HFFc6 (cell line): ENCODE measurements at places on chromosomes 6 and 20. TPM values are rescaled to one million over a fixed set of nuclear protein-coding genes. Genes with fewer than 3 reads are reported as not detected.
A peak's percentile ranks its signal among the peaks of the same experiment; 100 is the strongest.

SULF2 gene
- 0.23 to 1.2 TPM (median 0.67 TPM) in 3 replicates for total RNA-seq

XKR7 gene
- not detected in 2 replicates for total RNA-seq

VIP gene
- total RNA-seq: not detected in 3 replicates

- H3K27ac ChIP-seq: no peak overlapping the region
- peaks cover 8% of the 10 kb centered on the region for H3K27me3 ChIP-seq
- H3K4me3 ChIP-seq: no peak overlapping the region
- no peaks in the 10 kb centered on the region for H3K4me1 ChIP-seq
Measured at GRCh38 chr6:1088492-1089001, 223.4 kb upstream of the FOXQ1 start.

CPXM1 gene
- total RNA-seq: 0.10 TPM in 1 of 3 replicates, not detected in the others

DNA sequence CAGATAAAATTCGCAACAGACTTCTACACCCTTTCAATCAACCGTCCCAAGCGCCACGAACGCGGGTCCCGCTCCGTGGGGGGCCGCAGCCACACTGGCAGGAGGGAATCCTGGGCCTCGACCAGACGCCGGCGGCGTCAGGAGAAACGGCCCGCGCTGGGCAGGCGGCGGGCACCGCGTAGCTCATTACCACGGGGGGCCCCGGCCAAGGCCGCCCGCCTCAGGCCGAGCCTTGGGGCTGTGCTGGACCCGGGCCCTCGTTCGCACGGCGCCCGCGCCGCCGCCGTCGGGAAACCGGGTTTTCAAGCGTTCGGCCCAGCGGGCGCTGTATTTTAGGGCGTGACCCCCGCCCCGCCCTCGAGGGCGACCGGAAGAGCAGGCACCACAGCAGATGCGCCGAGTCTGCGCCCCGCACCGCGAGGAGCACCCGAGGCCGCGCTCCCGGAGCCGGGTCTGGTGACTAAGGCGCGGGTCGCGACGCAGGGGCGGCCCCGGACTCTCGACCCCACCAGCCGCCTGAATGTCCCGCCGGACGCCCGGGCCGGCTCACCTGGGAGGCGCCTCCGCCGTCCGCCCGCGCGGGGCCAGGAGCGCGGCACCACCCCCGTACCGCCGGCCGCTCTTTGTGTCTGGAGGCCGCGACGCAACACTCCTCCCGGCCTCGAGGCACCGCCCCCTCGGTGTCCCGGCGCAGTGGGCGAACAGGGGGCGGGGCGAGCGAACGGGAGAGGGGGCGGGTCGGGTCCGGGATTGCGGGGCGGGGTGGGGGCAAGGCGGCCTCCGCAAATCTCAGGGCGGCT lies at the start of gene NINL:
Gene NINL (minus strand): TSS at position 627 of the 800 bp plus-strand sequence. CDS start 58,944 bp downstream, outside the sequence.
- peaks cover 17% of the 10 kb centered on the region for H3K4me1 ChIP-seq
- H3K27me3 ChIP-seq: peaks cover 3% of the 10 kb centered on the region
- DNase-seq: no peak
- H3K4me3 ChIP-seq: peak within 1 kb of the TSS; percentile 85

- H3K27me3 ChIP-seq: peaks cover 31% of the 10 kb centered on the region
- H3K4me1 ChIP-seq: peaks cover 12% of the 10 kb centered on the region
- no peaks in the 10 kb centered on the region for H3K36me3 ChIP-seq
- no peak overlapping the region for H3K27ac ChIP-seq
Measured at GRCh38 chr6:37540390-37540789, 40.7 kb upstream of the CCDC167 start.

DNA sequence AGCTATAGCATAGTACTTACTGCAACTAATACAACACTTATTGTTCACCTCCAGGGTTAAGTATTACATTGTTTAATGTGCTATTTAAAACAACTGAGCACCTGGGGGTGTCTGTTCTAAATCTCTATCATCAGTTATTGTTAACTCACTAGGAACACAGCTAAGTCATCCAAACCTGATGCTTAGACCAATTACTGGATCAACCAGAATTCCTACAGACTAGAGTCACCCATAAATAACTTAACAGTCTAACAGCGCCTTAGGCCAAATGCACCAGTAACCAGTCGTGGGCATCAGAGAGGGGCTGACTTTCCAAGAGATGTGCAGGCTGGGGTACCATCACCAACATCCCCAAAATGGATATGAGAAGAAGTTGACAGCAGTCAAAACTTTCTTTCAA lies 110.7 kb downstream of the ADTRP start:
- no peak overlapping the region for H3K27ac ChIP-seq
- H3K27me3 ChIP-seq: no peaks in the 10 kb centered on the region; the same call in 1 of the 2 replicates
- peaks cover 6% of the 10 kb centered on the region; the same call in 1 of the 2 replicates for H3K36me3 ChIP-seq
- no peak overlapping the region for H3K4me3 ChIP-seq
- DNase-seq: no peak
- H3K4me1 ChIP-seq: peaks cover 28% of the 10 kb centered on the region

PRSS16 gene
- not detected in 3 replicates for total RNA-seq
